Coronary artery (tissue), 2 donors: ENCODE measurements at places on chromosomes 12 and 14.

DNA sequence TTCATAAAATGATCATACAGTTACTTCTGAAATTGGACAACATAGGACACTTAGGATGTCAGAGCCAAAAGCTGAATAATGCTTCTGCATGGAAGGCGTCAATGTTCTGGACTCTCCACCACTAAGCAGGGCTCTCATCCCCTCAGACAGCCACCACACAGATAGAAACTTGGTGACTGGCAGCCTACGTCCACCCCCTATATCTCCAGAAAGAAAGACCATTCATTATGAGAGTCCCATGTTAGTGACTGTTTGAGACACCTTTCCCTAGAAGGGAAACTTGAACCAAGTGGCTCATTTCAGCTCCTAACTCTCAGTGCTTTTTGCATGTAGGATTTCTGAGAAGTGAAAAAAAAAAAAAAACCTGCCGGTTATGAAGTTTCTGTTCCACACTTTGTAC lies 251.0 kb upstream of the FKBP4 start:
- no peak for DNase-seq

- no peak for DNase-seq
These were observed 77.8 kb downstream of the HSD17B6 start for GRCh38 chr12:56840922-56841321.

DNA sequence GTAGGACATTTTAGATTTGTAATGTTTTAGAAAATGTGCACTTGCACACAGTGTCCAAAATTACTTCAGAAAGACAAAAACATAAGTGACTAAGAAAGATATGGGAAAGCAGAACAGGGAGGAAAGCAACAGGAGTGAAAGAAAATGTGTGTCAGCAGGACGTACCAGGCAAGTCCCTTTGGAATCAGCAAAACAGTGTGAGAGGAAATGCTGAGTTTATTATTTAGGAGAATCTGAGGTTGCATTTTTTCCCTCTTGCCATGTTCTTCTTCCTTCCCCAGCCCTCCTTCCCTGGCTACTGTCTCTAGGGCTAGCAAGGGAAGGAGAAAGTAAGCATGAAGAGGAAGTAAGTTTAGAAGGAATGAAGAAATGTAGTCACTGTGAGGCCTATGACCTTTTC lies 67.7 kb upstream of the CD163 start:
- DNase-seq: no peak

DNA sequence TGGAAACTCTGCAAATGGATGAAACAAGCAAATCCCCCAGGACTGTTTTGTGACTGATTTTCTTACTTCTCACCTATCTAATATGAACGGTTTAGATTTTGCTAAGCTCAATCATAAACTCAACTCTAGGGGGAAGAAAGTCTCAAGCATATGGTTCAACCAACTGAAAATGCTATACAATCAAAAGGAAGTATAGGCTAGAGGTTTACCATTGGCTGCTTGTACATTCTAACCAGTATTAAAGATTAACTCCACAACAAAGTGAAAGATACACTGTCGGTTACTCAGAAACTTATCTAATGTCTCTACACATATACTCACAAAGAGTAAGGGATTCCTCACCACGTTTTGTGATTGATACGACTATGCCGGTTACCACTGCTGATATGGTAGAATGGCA lies 281.8 kb upstream of the SOX5 start:
- DNase-seq: no peak

GRCh38 chr12:39188689-39189088 lies 254.2 kb downstream of the KIF21A start:
- no peak for DNase-seq
